Effector CD8-positive, alpha-beta T cell (primary cell): ENCODE measurements at places on chromosomes 16 and 17.

GRCh38 chr17:41530062-41531048, 2.2 kb upstream of the KRT19 start:
- no peak for DNase-seq

DNA sequence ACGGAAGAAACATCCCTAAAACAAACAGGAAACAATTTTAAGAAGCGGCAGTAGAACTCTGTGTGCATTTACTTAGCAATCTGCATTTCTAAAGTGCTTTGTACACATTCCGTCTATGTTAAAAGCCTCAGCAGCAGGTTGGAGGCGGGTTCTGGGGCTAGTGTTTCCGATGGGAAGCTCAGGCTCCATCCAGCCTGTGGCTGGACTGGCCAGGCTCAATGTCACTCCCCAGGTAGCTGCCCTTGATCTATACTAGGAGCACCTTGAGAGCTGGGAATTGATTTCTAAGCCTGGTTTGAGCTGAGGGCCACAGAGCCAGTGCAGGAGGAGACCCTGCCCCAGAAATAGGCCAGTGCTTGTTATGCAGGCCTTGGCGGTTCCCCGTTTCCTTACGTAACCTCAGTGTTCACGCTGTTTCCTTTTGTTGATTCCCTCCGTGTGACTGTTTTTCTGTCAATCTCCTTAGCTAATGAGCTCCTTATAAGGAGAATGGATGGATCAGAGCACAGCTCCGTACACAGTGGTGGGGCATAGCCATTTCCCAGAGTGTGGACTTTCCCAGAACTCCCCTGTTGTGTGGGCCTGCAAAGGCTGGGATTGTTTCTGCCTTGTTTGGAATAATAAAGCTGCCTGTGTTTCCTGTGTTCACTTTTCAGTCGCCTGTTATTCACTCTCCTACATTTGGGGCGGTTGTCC, 21.4 kb downstream of the ADORA2B start:
- DNase-seq, result no peak

DNA sequence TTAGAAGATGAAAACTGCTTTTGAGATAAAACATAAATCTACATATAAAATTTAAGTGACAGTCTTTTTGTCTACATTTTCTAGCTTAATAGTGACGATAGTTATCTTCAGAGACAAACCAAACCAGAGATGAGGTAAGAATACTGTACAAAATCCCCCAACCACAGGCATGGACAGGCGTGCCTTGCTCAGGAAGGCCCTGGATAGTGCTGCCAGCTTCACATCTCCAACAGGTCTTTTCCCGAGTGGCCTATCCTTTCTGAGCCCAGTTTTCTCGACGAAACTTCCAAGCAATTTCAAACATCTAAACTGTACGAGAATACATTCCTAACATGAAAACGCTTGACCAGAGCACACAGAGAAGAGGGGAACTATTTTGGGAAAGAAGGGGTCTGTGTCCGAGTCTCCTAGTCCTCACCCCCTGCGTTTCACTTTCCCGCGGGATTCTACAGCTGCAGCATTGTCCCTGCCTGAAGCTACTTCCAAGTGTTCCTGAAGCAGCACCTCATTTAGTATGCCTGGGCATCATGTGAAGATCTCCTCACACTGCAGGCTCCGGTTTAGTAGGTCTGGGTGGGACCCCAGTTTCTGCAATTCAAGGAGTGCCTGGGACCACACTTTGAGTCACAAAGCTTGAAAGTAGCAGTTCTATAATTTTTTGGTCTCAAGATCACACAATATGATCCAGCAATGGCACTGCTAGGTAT, 37.8 kb downstream of the GNA13 start:
- DNase-seq, result no peak

GRCh38 chr16:4115209-4115948, 863 bp downstream of the ADCY9 start:
- peak; percentile 9 for DNase-seq

DNA sequence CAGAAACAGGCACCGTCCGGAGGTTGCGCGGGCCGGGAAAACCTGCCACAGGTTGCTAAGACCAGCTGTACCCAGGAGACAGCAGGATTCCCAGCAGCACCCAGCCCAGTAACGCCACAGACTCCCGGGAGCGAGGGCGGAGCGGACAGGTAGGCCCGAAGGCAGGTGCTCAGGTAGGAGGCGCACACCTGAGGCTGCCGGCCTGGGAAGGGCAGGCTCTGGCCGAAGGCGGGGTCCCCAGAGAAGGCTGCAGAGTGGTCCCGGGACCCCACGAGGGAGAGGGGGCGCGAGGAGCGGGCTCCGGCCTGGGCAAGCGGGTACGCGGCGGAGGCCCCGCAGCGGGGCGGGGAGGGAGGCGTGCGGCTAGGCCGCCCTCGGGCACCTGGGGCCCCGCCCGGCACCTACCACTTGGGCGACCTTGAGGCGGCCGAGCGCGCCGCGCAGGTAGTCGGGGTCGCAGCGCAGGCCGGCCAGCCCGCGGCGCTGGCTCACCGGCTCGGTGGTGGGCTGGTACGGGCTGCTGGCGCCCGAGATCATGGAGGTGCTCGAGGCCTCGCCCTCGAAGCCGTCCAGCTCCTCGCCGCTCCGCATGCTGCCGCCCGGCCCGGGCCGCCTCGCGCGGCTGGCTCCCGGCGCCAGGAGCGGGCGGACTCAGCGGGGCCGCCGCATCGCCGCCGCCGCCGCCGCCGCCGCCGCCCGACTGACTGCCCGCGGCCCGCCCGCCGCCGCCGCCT, 441 bp downstream of the CMTM4 start:
- DNase-seq, result no peak

DNA sequence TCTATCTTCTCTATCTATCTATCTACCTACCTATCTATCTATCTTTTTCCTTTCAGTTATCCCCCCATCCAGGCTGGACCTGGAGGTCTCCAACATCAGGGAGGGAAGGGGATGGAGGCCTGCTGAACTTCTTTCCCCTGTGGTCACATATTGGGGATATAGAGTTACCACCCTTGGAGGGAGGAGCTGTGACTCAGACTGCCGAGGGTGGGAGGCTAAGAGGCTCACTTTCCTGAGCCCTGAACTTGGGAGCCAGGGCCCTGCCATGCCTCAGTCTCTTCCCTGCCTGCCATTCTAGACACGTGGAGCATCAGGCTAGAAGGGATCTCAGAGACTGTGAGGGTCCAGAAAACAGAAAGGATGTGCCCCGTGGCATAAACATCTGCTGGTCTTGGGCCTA, 8.4 kb downstream of the LRRC3C start:
- no peak for DNase-seq

DNA sequence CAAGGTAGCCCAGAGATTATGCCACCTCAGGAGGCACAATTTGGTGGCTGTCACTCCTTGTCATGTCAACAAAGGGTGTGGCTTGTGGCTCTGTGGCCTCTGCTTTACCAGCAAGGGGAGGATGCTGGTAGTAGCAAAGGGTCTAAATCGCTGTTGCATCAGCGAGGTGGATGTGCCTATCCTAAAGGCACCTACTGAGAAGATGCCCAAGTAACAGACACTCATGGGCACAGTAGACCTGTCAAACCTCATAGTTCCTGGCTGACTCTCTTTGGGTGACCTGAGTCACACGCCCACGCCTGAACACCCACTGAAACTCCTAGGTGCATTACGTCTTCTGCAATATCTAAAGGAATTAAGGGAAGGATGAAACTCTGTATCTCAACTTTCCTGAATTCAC, 139.5 kb downstream of the PRKCB start:
- no peak for DNase-seq

GRCh38 chr17:5883775-5884665, 186.2 kb upstream of the WSCD1 start:
- DNase-seq, result no peak

DNA sequence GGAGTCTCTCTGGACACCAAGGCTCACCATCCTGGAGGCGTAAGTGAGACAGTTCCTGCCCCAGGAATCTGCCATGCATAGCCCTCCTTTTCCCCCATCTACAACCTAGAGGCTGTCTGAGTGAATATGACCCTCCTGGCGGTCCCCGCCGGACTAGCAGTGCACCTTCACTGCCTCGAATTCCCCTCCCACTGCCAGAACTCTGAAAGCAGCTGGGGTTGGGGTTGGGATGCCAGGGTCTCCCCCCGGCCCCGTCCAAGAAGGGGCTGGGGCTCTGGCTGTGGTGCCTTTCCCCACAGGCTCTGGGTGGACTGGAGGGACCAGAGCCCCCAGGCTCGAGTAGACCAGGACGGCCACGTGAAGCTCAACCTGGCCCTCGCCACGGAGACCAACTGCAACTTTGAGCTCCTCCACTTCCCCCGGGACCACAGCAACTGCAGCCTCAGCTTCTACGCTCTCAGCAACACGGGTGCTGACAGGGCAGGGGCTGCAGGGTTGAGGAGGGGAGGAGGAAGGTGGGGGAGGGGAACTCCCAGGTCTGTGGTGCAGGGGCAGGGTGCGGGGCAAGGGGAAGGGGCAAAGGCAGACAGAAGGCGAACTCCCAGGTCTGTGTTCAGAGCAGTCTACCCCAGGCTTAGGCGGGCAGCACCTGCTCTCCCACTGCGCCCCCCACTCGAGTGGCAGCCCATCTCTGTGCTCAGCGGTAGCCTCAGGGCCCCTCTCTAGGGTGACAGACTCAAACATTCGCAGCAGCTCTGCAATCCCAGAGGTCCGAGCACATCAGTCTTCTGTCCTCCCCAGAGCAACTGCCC, 1.2 kb downstream of the ZACN start:
- DNase-seq, result no peak

GRCh38 chr16:74893541-74893940, 91.4 kb downstream of the WDR59 start:
- no peak for DNase-seq

GRCh38 chr17:18960803-18961511, 9.0 kb downstream of the SLC5A10 start:
- peak; percentile 54 for DNase-seq

- DNase-seq, result no peak
Observed at GRCh38 chr16:89444151-89444723, 46.1 kb downstream of the ANKRD11 start.

DNA sequence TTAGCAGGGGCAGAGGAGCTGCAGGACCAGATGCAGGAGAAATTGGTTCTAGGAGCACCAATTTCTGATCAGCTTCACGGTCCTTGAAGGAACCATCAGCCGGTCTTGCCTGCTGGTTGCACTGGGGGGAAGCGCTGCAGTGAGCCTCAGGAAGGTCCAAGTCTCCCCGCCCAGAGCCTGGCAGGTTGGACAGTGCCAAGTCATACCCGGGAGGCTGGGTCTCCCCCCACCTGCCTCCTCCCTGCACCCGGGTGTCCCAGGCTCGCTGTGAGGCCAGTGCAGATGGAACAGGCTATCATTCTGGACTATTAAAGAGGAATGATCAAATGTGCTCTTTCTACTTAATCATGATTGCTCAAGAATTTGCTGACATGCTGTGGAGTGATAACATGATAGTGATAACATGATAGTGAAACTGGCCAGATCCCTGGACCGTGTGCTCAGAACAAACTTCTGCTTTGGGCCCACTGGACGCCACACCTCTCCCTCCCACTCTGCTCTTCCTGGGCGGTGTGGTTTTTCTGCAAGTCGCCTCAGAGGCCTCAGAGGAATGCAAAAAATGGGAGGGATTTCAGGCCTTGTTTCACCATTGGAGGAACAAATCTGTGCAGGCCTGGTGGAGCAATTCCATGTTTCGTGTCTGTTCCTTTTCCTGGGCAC, 236.0 kb downstream of the IRF8 start:
- no peak for DNase-seq

- DNase-seq, result no peak
Observed at GRCh38 chr16:87834005-87834667, 35.2 kb downstream of the SLC7A5 start.

DNA sequence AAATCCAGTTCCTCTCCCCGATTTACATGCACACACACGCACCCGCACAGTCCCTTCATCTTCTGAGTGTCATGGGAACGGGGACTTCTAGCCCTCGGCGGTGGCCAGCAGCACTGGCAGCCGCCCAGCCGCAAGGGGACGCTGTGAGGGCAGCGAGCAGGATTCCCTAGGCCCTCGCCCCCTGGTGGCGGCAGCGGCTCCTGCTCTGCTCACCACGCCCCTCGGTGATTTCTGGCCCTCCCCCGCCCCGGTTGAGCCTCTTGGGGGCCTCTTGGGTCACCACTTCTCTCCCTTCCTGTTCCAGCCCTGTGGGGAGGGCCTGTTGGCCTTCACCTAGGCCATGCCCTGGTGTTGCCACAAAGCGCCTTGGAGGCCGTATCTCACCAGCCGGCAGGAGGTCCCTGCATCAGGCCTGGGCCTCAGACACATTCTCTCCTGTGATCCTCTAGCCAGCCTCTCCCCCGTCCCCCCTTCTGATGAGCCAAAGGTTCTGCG, 75.2 kb upstream of the KSR1 start:
- DNase-seq, result peak; percentile 50

DNA sequence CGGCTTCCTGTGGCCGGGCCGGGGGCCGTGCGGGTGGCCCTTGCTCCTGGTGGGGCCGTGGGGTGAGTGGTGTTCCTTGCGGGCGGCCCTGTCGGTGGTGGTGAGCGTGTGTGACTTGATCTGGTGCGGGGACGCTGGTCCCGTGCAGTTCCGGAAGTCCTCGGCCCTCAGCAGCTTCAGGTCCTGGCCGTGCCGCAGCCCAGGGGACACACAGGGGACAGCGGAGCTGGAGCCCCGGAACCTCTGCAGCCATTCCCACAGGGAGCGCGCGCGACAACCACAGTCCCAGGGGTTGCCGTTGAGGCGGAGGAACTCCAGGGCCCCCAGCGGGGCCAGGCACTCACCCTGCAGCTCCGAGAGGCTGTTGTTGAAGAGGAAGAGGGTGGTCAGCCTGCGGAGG, 88.4 kb downstream of the RTN4RL1 start:
- no peak for DNase-seq

DNA sequence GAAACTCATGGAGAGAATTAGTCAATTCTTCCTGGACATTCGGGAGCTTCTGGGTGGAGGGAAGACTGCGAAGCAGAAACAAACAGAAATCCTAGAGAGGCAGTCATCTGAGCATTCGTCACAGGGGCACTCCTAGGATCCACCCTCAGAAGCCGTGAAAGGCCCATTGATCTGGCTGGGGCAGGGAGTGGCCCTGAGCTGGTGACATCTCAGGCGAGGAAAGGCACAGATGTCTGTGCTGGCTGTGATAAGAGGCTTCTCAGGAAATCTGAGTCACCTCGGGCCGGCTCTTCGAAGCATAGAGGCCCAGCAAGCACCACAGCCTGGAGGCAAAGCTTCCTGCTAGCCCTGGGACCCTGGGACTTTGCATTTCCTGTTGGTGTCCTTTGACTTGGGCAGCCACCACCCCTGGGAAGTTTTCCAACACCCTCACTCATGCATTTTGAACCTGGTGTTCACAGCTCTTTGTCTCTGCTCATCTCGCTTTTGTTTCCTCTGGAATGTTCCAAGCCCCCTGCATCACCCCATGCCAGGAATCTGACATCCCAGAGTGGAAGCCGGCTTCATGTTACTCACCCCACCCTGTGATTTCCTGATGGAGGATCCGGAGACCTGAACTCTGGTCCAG, 23.3 kb upstream of the CDRT4 start:
- no peak for DNase-seq

DNA sequence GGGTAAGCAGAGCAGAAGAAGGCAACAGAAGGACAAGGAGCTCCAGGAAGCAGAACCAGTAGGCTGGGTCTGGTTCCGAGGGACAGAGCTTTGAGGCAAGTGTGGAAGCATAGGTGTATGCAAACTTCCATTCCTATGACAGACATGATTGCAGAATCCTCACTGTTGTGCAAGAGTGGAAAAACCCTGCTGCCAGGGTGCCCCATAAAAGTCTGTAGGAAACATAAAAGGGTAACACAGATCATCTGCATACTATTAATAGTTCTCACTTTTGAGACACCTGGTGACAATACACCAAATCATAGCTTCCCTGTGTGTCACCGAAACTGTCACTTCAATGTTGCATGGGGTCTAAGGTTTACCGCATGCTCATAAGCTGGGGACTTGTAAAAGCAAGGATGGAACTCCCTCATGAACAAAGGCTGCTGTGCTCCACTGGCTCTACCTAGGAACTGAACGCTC, 39.7 kb downstream of the ARHGAP17 start:
- DNase-seq, result no peak

- DNase-seq, result no peak
Observed at GRCh38 chr16:7792346-7792745, 459.7 kb downstream of the RBFOX1 start.
